ENCODE measurements at places on chromosomes 5 and 9.

DNA sequence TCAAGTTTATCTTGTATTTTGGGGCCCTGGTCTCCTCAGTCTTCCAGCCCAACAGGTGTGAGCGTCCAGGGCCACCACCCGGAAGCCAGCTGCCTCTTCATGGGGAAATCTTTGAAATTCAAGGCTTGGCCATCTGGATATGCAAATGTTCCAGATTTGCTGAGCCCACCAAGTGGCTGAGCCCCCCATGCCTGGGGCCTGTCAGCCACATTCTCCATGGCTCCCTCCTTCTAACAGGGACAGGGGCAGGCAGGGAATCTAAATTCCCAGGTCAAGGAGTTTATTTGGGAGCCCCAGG is 14.2 kb upstream of the CXXC5 start:
- H3K4me3 ChIP-seq = no peak overlapping the region
- H3K4me1 ChIP-seq = peaks cover 40% of the 10 kb centered on the region
- peaks cover 21% of the 10 kb centered on the region for H3K36me3 ChIP-seq
- H3K27ac ChIP-seq = no peak overlapping the region
- DNase-seq = no peak
- H3K27me3 ChIP-seq = no peaks in the 10 kb centered on the region

GRCh38 chr5:138389332-138389731 is 36.8 kb downstream of the KDM3B start:
- no peak for DNase-seq
- no peak overlapping the region for H3K4me3 ChIP-seq
- H3K27ac ChIP-seq = no peak overlapping the region
- H3K4me1 ChIP-seq = no peaks in the 10 kb centered on the region
- peaks cover 81% of the 10 kb centered on the region for H3K36me3 ChIP-seq

- H3K4me1 ChIP-seq = no peaks in the 10 kb centered on the region
- no peaks in the 10 kb centered on the region for H3K27me3 ChIP-seq
Observed at GRCh38 chr5:86646671-86647070, 28.9 kb downstream of the COX7C start.

- H3K27ac ChIP-seq = peak overlapping the region; percentile 80
- H3K27me3 ChIP-seq = no peaks in the 10 kb centered on the region
- H3K4me1 ChIP-seq = peaks cover 71% of the 10 kb centered on the region
- no peak overlapping the region for H3K4me3 ChIP-seq
- no peak for DNase-seq
Observed at GRCh38 chr5:172410160-172410559, 44.2 kb downstream of the SH3PXD2B start.

DNA sequence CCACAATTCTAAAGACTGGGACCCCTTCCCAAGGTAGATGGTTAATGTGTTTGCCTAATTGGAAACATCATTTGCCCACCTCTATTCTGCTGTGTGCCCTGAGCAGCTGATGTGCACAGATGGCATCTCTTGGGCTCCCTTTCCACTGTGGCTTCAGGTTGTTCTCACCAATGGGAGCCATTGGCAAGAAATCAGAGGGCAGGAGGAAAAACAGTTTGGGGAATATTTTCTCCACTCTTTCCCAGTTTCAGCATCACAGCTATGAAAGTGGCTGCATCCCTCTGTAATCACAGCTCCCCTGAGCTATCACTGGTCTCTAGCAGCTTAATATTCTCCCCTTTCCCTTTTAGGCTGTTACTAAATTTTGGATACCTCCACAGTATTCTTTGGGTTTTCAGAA is 911.6 kb upstream of the SEMA6A start:
- no peaks in the 10 kb centered on the region for H3K4me1 ChIP-seq
- H3K27me3 ChIP-seq = no peaks in the 10 kb centered on the region
- no peak overlapping the region for H3K27ac ChIP-seq
- no peak overlapping the region for H3K4me3 ChIP-seq

DNA sequence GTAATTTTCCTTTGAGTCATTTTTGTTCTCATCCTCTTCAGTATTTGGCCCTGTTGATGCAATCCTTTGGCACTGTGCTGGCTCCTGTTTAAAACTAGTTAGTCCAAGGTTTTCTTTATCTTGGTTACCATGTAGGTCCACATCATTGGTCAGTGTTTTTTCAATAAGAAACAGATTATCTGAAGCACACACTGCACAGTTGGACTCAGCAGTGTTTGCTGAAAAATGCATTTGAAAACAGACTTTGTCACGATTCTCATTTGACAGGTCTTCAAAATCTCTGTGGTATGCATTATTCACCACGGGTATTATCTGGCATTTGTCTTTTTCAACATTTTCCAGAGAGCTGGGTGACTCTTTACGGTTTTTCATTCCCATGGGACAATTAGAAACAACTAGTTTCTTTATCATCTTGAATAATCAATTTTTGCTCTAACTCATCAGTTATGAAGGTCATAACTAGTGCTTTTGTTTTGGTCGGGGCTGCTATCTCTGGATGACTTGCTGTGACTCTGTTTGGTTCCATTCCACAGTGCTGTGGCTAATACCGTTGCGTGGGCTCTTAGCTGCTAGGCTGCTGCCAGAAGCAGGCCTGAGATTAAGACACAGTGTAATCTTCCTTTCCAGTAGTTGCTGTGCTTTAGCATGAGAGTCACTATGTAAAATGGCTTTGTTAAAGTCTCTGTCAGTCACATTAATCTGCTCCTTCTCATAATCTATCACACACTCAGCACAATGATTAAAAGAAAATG is 36.2 kb downstream of the NUDT12 start:
- DNase-seq = no peak
- H3K27me3 ChIP-seq = no peaks in the 10 kb centered on the region
- no peak overlapping the region for H3K4me3 ChIP-seq

DNA sequence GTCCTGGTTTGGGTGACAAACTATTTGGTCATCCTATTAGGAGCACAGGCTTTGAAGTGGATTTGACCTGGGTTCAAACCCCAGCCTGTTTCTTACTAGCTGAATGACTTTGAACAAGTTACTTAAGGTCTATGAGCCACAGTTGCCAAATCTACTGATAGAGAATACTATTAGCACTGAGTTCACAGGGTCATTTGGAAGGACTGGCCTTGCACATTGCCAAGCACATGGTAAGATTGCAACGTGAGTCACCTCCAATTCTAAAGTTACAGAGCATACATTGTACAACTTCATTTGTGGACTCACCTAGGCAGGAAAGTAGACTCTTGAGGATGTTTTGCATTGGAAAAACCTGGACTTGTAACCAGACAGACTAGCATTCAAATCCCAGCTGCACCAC is 38.9 kb downstream of the MFAP3 start:
- peak overlapping the region; percentile 50 for H3K27ac ChIP-seq
- H3K36me3 ChIP-seq = no peaks in the 10 kb centered on the region
- DNase-seq = peak; percentile 44
- no peaks in the 10 kb centered on the region for H3K27me3 ChIP-seq
- H3K4me1 ChIP-seq = peaks cover 25% of the 10 kb centered on the region

DNA sequence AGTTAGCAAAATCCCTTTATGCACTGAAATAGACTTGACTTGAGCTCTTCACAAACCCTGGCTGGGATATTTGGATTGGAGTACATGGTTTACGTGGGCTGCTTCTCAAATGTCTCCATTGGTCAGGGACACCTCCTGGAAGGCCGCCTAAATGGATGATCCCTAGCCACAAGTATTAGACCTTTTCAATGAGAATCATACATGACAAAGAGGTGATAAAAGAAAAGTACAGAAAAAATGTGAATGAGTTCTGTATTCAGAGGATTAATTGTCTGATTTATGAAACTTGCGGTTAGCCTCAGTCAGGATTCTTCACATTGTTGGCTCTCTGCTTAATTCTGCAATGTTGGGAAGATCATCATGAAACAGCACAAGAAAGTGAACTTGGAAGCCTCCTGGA is 752.8 kb upstream of the ADAMTS16 start:
- no peaks in the 10 kb centered on the region for H3K4me1 ChIP-seq
- no peaks in the 10 kb centered on the region for H3K36me3 ChIP-seq
- no peaks in the 10 kb centered on the region for H3K27me3 ChIP-seq
- DNase-seq = peak; percentile 10
